ENCODE measurements at places on chromosomes 16 and 17.

GRCh38 chr16:74623839-74624235 is 16.9 kb upstream of the GLG1 start:
- DNase-seq, result no peak

GRCh38 chr16:30017277-30017656 is 5.7 kb upstream of the C16orf92 start:
- DNase-seq, result no peak

DNA sequence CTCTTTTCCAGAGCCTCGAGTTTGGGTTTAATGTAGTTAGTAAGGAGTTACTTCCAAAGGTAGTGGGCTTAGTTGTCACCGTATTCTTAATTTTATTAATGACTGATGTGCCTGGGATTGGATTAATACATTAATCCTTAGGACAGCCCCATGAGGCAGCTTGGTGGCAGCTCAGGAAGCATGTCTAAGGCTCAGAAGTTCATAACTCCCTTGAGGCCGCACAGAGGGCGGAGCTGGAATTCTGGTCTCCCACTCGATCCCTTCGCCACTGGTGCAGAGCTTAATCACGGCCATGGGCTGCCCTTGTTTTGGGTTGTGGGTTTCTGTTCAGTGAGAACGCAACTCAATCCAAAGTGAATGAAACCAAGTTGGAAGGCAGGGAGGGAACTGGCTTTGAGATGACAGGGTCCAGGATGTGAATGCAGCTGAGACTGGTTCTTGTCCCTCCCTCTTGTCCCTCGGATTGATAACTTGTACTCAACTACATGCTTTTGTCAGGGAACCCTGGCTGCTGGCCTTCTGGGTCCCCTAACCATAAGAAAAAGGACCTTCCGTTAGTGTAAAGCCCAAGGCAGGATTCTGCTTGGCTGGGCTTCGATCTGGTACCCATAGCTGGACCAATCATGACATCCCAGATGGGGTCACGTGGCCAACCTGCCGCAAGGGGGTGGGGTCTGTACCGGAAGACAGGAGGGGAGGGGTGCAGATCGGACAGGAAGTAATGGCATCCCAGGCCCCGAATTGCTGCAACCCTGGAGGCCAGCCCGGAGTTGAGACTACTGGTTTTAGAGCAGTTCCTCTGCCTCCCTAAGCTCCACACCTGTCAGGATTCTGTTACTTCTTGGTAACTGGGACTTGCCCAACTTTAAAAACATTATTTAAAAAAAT is 45.4 kb downstream of the SNX20 start:
- no peak for DNase-seq

GRCh38 chr16:69309316-69309715 is 1.8 kb upstream of the VPS4A start:
- DNase-seq, result no peak

GRCh38 chr17:10316801-10317542 is 55.8 kb downstream of the MYH13 start:
- DNase-seq, result peak; percentile 66

GRCh38 chr17:74768069-74768762 is 7.9 kb downstream of the NAT9 start:
- DNase-seq, result no peak

DNA sequence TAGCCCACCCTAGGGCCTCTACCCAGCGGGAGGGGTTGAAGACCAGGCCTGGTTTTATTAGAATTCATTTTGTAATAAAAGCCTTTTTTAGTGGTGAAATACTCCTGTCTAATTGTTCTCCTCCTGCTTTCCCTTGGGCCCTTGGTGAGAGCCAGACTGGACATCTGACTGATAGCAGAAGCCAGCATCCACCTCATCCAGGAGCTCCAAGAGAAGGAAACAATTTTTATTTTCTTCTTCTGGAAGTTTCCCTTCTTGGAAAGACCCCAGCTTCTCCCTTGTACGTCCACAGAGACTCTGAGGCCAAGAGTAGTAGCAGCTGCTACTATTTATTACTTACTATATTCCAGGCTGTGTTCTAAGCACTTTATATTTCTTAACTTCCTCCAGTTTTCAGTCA is 4.0 kb upstream of the PHKG2 start:
- no peak for DNase-seq

DNA sequence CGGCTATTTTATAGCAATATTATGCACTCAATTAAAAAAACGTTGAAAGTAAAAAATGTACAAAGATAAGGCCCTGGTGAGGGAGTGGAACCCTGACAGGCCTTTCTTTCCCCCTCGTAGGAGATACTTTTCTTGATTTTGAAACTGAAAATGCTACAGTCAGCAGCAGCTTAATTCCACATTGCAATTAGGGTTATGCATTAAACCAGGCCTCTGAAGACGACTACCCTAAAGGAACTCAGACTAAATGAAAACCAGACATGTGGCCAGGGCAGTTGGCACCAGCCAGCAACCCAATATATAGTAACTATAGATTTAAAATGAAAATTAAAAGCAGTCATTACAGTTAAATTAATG is 463.2 kb upstream of the MAF start:
- no peak for DNase-seq

DNA sequence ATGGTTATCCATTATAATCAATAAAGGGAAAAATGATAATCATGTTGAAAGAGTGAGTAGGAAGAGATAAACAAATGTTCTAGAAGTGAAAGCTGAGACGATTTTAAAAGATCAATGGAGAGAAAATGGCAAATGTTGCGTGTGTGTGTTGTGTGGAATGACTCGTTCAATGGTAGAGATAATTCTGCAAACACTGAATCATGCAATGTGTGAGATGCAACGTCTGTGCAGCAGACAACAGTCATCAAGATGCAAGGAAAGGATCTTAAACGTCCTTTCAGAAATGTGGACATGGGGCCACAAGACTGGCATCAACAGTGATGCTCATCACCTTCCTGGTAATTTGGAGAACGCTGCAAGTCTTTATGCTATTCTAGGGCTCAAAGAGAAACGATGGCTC is 124.4 kb downstream of the CDYL2 start:
- DNase-seq, result no peak

GRCh38 chr16:28923652-28924398 is 1.2 kb downstream of the RABEP2 start:
- no peak for DNase-seq

GRCh38 chr17:9269350-9270035 is 248.2 kb downstream of the NTN1 start:
- DNase-seq, result no peak

- DNase-seq, result no peak
Observed at GRCh38 chr17:74305865-74306654, 20.0 kb upstream of the KIF19 start.

DNA sequence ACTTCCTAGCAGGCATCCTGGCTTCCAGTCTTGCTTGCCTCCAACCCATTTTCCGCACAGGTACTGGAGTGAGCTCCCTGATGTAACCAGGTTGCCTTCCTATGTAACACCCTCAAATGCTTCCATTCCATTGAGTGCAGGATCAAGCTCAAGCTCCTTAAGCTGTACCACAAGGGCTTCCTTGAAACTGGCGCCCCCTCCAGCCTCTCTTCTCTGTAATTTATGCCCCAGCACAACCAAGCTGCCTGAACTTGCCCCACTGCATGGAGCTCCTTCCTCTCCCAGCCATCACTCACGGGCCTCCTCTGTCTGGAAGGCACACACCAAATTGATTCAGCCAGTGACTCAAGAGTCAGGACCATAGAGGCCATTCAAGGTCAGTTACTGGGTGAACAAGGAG is 234.8 kb upstream of the RPL38 start:
- no peak for DNase-seq

DNA sequence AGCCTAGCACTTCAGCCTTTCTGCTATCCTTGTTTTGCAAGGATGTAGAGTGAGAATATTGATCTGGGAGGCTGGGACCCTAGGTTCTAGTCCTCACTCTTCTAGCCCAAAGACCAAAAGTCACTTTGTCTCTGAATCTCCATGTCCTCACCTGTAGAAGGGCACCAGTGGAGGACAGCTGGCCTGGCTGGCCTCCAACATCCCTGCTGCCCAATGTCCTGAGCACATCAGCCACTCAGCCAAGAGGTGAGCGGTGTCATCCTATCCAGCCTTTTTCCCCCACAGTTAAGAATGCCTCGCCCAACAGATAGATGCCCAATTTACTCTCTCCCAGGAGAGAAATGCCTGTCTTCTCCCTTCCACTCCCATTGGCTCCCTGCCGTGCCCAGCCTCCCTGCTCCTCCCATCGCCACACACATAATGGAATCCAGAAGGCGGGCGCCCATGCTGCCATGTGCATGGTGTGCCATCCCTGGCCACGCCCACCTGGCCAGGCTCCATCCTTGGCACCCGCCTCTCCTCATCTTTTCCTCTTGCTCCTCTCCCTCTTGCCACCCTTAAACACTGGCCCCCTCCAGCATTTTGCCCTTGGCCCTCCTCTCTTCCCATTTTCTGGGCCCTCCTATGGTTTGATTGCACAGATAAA is 157.3 kb upstream of the SDK2 start:
- no peak for DNase-seq

DNA sequence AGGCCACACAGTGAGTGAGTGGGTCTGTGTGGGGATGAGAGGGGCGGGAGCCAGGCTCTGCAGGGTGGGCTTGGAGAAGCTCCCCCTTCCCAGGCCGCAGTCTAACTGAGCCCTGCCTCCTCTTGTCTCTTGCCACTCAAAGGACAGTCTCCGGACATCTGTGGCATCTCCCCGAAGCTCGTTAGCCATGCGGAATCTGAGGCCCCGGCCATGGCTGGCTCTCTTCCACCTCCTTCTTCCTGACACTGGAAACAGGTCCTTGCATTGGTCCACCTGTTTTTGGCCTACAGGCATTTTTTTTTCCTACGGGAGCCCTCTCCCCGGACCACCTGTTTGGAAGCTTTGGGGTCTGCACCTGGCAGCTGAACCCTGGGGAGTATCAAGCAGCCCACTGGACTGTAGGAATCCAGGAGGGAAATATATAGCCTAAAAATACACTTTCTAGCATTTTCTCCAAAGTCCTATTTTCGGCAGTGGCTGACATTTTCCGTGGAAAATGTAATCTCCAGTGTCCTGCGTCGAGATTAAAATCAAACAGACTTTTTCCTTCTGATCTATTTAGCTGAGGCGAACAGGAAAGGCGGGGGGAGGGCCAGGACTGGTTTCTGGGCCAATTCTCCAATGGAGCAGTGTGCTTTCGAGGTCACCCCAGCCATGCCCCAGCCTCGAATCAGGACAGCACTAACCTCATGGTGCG is 9.1 kb downstream of the ATP2A3 start:
- DNase-seq, result no peak

DNA sequence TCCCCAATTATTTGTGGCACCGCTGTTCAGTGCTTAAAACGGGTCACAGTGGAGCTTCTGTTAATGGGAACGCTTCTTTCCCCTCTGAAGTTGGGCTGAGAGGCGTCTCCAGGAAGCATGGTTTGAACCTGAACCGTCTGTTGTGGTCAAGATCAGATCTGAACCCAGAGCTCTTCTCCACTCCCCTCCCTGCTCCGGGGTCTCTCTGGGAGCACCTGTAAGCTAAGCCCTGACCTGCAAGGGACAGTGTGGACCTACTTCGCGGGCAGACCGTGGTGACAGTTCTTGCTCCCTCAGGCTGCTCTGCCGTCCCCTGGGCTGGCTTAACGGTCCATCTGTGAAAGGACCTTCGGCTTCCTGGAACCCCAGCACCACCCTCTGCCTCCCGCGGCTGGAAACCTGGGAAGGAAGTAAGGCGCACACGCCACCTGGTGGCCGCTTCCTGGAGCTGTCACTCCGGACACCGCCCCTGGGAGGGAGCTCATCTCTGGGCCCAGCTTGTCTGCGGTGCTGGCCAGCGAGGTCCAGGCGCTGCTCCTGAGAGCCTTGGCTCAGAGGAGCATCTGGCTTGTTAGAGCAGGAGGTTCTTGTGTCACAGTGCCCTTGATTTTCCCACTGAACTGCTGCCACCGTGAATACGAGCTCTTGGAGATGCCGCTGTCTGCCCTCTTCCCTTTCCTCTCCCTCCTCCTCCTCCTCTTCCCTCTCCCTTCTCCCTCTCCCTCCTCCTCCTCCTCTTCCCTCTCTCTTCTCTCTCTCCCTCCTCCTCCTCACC is 518.5 kb upstream of the EEF2KMT start:
- DNase-seq, result peak; percentile 60

GRCh38 chr17:6894206-6894528 is 62.6 kb upstream of the TEKT1 start:
- DNase-seq, result no peak

GRCh38 chr16:15553313-15554088 is 89.5 kb downstream of the MARF1 start:
- DNase-seq, result no peak

- no peak for DNase-seq
Observed at GRCh38 chr16:15855704-15856003, 1.2 kb downstream of the MYH11 start.

GRCh38 chr16:73599870-73600269 is 551.9 kb upstream of the ZFHX3 start:
- DNase-seq, result no peak

DNA sequence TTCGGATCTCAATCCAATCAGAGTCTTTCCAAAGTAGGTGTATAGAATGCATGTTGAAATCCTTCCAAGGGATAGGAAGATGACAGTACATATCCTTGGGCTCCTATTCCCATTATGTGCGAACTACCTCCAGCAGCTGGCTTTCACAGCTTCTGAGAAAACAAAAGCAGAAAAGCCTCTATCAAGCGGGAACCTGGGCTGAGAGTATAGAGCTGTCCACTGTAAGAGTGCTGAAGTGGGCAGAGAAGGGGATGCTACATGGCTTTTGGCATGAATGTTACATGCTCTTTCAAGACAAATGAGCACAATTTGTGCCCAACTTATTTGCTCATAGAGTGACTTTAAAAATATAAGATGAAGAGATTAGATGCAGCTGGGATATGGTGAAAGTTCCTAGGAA is 993.5 kb downstream of the CDH8 start:
- no peak for DNase-seq

- DNase-seq, result no peak
Observed at GRCh38 chr16:7628981-7629380, 296.3 kb downstream of the RBFOX1 start.

- DNase-seq, result no peak
Observed at GRCh38 chr17:48738803-48739526, 10.4 kb upstream of the HOXB13 start.

- DNase-seq, result no peak
Observed at GRCh38 chr17:492022-492413, 139.4 kb upstream of the RPH3AL start.

DNA sequence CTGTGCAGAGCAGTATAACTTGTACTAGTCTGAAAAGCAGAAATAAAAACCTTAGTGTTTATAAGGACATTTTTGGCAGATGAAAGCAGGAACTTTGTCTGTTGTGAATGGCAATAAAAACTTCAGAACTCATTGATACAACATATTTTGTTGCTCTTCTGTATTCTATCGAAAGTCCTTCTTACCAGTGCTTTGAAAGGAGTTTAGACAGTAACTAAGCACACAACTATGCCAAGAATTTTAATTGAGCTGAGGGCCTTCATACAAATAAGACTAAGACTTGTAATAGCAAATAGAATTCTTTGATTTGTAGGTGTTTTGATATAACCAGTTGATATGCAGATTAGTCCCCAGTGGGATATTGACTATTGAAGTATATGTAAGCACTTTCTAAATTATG is 308.4 kb downstream of the ZFHX3 start:
- DNase-seq, result no peak
